ENCODE measurements at places on chromosomes 3 and 15. TPM values are rescaled to one million over a fixed set of nuclear protein-coding genes. Genes with fewer than 3 reads are reported as not detected.

Gene EPHB3
- polyA plus RNA-seq: 2.1 TPM

Gene GOLGA6L2
- not detected for polyA plus RNA-seq

Gene MLF1
- polyA plus RNA-seq: 19.0 TPM

DNA sequence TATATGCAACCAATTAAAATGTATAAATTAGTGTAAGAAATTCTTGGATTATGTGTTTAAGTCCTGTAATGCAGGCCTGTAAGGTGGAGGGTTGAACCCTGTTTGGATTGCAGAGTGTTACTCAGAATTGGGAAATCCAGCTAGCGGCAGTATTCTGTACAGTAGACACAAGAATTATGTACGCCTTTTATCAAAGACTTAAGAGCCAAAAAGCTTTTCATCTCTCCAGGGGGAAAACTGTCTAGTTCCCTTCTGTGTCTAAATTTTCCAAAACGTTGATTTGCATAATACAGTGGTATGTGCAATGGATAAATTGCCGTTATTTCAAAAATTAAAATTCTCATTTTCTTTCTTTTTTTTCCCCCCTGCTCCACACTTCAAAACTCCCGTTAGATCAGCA is 65.4 kb upstream of the ACAD9 start:
- no peaks in the 10 kb centered on the region for H3K27me3 ChIP-seq
- H3K4me1 ChIP-seq: no peaks in the 10 kb centered on the region
- H3K36me3 ChIP-seq: no peaks in the 10 kb centered on the region
- no peak overlapping the region for H3K4me3 ChIP-seq

- no peak overlapping the region for H3K4me3 ChIP-seq
- H3K4me1 ChIP-seq: peaks cover 2% of the 10 kb centered on the region
- H3K27ac ChIP-seq: no peak overlapping the region
- DNase-seq: no peak
- no peaks in the 10 kb centered on the region for H3K27me3 ChIP-seq
- no peaks in the 10 kb centered on the region for H3K36me3 ChIP-seq
These were observed 19.5 kb downstream of the PSTPIP1 start for GRCh38 chr15:77014132-77015081.

DNA sequence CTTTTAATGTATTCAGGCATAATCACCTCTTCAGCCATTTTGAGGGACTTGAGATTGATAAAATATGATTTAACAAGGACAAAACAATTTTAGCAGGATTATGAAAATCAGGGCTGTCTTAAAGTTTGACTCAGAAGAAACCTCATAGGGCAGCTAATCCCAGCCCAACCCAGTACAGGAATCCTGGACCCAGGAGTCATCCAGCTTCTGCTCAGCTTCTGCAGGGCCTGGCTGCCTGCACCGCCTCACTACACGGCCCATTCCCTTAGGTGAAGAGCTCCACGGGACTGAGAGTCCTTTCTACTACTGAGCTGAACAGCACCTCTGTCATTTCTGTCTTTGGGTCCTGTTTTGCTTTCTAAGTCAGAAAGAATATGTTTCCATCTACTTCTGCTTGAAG is 37.5 kb downstream of the ARHGAP31 start:
- H3K27me3 ChIP-seq: no peaks in the 10 kb centered on the region
- H3K4me3 ChIP-seq: no peak overlapping the region
- DNase-seq: no peak
- H3K36me3 ChIP-seq: no peaks in the 10 kb centered on the region
- peaks cover 25% of the 10 kb centered on the region for H3K4me1 ChIP-seq
- no peak overlapping the region for H3K27ac ChIP-seq

GRCh38 chr15:85172846-85173490 is 191.3 kb downstream of the PDE8A start:
- no peak overlapping the region for H3K4me3 ChIP-seq
- DNase-seq: no peak
- H3K27me3 ChIP-seq: no peaks in the 10 kb centered on the region
- H3K36me3 ChIP-seq: no peaks in the 10 kb centered on the region
- peaks cover 1% of the 10 kb centered on the region for H3K4me1 ChIP-seq
- no peak overlapping the region for H3K27ac ChIP-seq

All from ovary (tissue), 10 donors.